Fibroblast of lung (primary cell): ENCODE measurements at places on chromosomes 13 and 19.

GRCh38 chr13:51280379-51280940 lies 58.3 kb downstream of the FAM124A start:
- no peak for DNase-seq
- H3K4me3 ChIP-seq: no peak overlapping the region
- H3K4me1 ChIP-seq: no peaks in the 10 kb centered on the region
- H3K36me3 ChIP-seq: no peaks in the 10 kb centered on the region
- no peak overlapping the region for H3K27ac ChIP-seq

DNA sequence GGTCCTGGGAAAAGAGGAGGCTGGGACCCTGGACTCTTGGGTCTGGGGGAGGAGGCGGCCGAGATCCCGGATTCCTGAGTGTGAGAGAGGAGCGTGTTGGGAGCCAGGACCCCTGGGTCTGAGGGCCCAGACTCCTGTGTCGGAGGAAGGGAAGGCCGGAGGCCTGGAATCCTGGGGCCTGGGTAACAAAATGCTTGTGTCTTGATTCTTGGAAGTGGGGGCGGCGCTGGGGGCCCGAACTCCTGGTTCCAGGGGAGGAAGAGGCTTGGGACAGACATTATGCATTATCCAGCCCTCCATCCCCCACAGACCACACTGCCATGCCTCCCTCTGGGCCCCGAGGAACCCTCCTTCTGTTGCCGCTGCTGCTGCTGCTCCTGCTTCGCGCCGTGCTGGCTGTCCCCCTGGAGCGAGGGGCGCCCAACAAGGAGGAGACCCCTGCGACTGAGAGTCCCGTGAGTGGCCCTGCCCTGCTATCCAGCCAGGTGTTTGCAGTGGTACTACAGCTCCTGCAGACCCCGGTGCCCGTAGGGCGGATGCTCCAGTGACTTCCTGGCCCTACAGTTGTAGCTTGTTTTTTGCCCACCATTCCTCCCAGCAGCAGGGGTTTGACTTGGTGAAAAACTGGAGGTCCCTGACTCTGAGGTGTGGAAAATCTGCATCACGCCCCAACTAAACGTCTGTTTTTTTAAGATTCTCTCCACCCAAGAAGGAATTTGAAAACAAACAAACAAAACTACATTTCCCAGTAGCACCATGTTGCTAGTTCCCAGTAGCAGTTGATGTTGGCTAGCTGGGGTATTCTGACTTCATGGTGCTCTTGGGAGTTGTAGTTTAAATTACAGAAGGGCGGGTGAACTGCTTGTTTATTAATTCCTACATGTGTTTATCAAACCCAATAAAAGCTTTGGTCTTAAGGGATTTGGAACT lies 630 bp downstream of the NUCB1 start:
- peak overlapping the region; percentile 92 for H3K27ac ChIP-seq
- no peaks in the 10 kb centered on the region for H3K27me3 ChIP-seq
- DNase-seq: peak; percentile 60

GRCh38 chr13:27481766-27482165 lies 31.4 kb upstream of the MTIF3 start:
- peaks cover 2% of the 10 kb centered on the region for H3K27me3 ChIP-seq
- no peaks in the 10 kb centered on the region for H3K36me3 ChIP-seq
- no peak overlapping the region for H3K27ac ChIP-seq
- DNase-seq: peak; percentile 27
- H3K4me1 ChIP-seq: no peaks in the 10 kb centered on the region
- H3K4me3 ChIP-seq: no peak overlapping the region

DNA sequence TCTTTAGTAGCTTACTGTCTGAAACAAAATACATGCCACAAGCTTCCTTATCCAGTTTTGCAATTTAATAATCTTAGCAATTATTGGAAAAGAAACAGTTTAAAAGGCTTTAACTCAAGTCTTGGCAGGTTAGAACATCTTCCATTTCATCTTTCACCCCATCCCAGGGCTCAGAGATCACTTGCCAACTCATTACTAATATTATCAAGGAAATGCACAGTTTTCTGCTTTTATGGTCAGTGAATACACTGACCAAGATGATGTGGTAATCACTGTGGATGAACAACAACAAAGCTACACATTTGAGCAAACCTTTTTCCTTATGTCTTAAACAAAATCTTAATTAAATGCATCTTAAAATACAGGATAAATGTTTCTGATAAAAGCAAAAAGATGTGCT lies 48.0 kb upstream of the ITM2B start:
- DNase-seq: no peak
- peaks cover 3% of the 10 kb centered on the region for H3K27me3 ChIP-seq
- H3K4me3 ChIP-seq: no peak overlapping the region
- no peaks in the 10 kb centered on the region for H3K36me3 ChIP-seq
- H3K27ac ChIP-seq: no peak overlapping the region
- H3K4me1 ChIP-seq: no peaks in the 10 kb centered on the region

DNA sequence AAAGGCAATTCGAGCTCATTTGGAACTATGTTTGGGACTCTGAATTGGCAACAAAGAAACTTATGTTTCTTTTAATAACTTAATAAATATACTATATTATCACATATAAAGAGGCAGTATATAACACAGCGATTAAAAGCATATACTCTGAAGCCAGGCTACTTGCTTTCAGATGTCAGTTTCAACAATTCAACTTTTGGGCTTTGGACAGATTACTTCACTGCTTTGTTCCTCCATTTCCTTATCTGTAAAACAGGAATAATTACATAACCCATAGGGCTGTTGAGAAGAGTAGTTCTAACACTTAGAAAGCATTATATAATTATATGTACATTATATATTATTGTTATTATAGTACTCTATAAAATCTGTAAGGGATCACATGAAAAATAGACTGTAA lies 107.2 kb downstream of the EDNRB start:
- no peaks in the 10 kb centered on the region for H3K4me1 ChIP-seq
- no peak overlapping the region for H3K4me3 ChIP-seq
- H3K27me3 ChIP-seq: no peaks in the 10 kb centered on the region
- no peak overlapping the region for H3K27ac ChIP-seq
- H3K36me3 ChIP-seq: no peaks in the 10 kb centered on the region

DNA sequence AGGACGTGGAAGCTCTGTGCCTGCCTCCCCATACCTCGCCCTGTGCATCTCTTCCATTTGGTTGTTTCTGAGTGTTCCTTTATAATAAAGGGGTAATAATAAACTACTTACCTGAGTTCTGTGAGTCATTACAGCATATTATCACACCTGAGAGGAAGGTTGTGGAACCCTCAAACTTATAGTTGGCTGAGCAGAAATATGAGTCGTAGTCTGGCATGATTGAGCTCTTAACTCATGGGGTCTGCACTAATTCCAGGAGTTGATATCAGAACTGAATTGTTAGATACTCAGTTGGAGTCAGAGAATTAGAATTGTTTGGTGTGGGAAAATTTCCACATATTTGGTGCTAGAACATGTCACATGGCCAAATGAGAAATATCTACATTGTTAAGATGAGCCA lies 52.4 kb upstream of the HTR2A start:
- no peaks in the 10 kb centered on the region for H3K36me3 ChIP-seq
- no peak for DNase-seq
- H3K4me1 ChIP-seq: no peaks in the 10 kb centered on the region
- H3K27me3 ChIP-seq: no peaks in the 10 kb centered on the region

DNA sequence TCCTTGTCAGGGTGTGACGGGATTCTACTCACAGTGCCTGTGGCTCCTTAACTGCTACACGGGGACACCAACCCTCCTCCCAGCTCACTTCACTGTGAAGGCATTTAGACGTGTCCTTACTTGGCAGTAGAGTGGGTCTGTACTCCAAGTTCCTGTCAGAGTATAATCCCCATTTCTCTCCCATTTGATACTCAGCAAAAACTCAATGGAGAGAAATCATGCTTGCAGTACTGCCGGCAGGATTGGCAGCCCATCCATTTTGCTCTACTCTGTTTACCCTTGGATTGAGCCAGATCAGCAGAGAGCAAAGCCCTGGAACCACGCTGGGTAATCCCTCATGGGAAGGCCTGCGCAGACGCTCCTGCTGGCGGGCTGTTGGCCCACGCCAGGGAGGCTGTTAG lies 28.9 kb downstream of the ARL11 start:
- no peak overlapping the region for H3K27ac ChIP-seq
- H3K27me3 ChIP-seq: no peaks in the 10 kb centered on the region
- no peak for DNase-seq
- H3K4me3 ChIP-seq: no peak overlapping the region
- H3K36me3 ChIP-seq: peaks cover 3% of the 10 kb centered on the region

GRCh38 chr13:100483841-100484381 lies 104.7 kb downstream of the GGACT start:
- H3K4me3 ChIP-seq: no peak overlapping the region
- H3K27ac ChIP-seq: no peak overlapping the region
- DNase-seq: no peak
- no peaks in the 10 kb centered on the region for H3K27me3 ChIP-seq
- no peaks in the 10 kb centered on the region for H3K36me3 ChIP-seq
- no peaks in the 10 kb centered on the region for H3K4me1 ChIP-seq

- no peaks in the 10 kb centered on the region for H3K36me3 ChIP-seq
- H3K27me3 ChIP-seq: no peaks in the 10 kb centered on the region
- H3K4me1 ChIP-seq: no peaks in the 10 kb centered on the region
- no peak overlapping the region for H3K27ac ChIP-seq
Measured at GRCh38 chr13:29791508-29791907, 58.9 kb downstream of the UBL3 start.

GRCh38 chr13:112495465-112495864 lies 92.5 kb downstream of the TUBGCP3 start:
- no peak overlapping the region for H3K4me3 ChIP-seq
- no peak for DNase-seq

DNA sequence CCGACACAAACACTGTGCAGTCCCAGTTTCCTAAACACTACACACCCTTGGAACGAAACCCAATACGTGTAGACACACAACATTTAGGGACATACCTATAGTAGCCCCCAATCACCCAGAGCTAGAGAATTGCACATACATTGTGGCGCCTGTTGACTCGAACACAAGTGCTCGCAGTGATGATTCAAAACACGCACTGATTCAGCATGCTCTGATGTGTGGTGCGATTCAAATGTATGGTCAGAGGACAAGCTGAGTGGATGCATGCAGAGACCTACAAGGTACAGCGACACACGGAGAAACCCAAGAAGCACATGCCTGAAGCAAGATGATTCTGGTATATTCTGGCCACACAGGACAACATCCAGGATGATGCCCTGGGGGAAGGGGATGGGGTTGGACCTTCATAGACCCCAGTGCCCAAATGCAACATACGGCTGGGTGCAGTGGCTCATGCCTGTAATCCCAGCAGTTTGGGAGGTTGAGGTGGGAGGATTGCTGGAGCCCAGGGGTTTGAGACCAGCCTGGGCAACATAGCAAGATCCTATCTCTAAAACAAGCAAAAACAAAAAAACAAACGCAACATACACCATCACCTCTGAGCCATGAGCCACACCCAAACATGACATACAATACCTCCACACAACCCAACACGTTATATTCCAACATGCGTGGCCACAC lies 997 bp upstream of the KCNN4 start:
- no peak overlapping the region for H3K27ac ChIP-seq
- peaks cover 17% of the 10 kb centered on the region for H3K4me1 ChIP-seq
- DNase-seq: no peak

- H3K4me3 ChIP-seq: no peak overlapping the region
- peak; percentile 62 for DNase-seq
- no peaks in the 10 kb centered on the region for H3K27me3 ChIP-seq
- H3K27ac ChIP-seq: no peak overlapping the region
- no peaks in the 10 kb centered on the region for H3K36me3 ChIP-seq
- peaks cover 15% of the 10 kb centered on the region for H3K4me1 ChIP-seq
Measured at GRCh38 chr13:113413898-113414282, 39.4 kb downstream of the ADPRHL1 start.

GRCh38 chr13:99224021-99224420 lies 23.4 kb downstream of the UBAC2 start:
- H3K27ac ChIP-seq: no peak overlapping the region
- H3K4me3 ChIP-seq: no peak overlapping the region
- H3K4me1 ChIP-seq: peaks cover 4% of the 10 kb centered on the region
- H3K36me3 ChIP-seq: no peaks in the 10 kb centered on the region

DNA sequence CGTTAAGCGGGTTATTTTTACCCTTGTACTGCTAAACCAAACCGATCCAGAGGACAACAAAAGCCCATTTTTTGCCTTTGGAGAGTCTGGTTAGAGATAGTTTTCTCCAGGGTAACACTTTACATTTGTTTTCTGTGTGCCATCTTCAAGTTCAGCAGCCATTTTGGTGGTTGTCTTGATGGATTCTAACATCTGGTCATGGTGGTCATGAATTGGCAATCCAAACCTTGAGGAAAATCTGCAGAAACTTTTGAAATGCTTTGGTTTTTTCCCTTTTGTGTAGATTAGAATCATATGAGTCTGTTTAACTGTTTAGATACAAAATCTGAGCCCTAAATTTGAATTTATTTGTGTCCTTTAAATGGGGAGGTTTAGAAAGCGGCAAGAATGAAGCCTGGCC lies 16.6 kb downstream of the HNRNPM start:
- H3K4me1 ChIP-seq: peaks cover 29% of the 10 kb centered on the region
- H3K27me3 ChIP-seq: no peaks in the 10 kb centered on the region
- peaks cover 5% of the 10 kb centered on the region for H3K36me3 ChIP-seq
- H3K27ac ChIP-seq: no peak overlapping the region
- H3K4me3 ChIP-seq: no peak overlapping the region

- peaks cover 44% of the 10 kb centered on the region for H3K4me1 ChIP-seq
- peaks cover 1% of the 10 kb centered on the region for H3K36me3 ChIP-seq
- H3K27ac ChIP-seq: peak overlapping the region; percentile 49
- H3K4me3 ChIP-seq: no peak overlapping the region
- peak; percentile 69 for DNase-seq
- no peaks in the 10 kb centered on the region for H3K27me3 ChIP-seq
Measured at GRCh38 chr19:5961969-5962945, 15.7 kb downstream of the RANBP3 start.

DNA sequence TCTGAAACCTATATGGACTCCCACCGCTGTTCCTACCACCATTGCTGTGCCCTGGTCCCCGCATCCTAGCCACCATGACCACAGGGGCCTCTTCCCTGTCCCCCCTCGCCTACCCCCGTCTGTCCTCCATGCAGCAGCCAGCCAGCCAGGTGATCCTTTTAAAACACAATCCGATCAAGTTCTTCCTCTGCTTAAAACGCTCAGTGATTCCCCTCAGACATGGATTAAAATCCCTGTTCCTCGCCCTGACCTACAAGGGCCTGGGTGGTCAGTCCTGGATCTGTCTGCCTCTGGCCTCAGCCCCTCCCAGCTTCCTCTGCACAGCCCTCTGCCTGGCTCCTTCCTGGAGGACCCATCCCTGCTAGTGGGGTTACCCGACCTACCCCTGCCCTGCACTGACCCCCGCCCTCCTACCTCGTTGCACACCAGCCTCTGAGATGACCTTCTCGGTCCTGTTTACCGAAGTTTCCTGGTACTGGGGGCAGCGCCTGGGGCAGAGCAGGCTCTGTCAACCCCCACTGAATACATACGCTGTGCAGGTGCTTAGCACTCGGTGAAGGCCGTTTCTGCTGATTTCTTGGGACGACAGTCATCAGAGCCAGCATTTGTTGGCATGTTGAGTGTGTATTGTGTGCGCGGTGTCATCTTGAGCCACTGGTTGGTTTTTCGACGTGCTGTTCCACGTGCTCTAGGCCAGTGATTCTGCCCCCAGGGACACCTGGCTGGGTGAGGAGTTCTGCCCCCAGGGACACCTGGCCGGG lies 14.7 kb upstream of the LENG8 start:
- H3K27ac ChIP-seq: no peak overlapping the region
- no peaks in the 10 kb centered on the region for H3K4me1 ChIP-seq
- H3K4me3 ChIP-seq: no peak overlapping the region
